ENCODE measurements at places on chromosomes 13 and 19.

GRCh38 chr19:41541990-41542584 lies 33.9 kb upstream of the CEACAM21 start:
- DNase-seq, result no peak

GRCh38 chr19:6772028-6772865 lies at the start of gene VAV1:
Gene VAV1 (plus strand): TSS chr19:6772708. CDS start chr19:6772808, 100 bp downstream.
- DNase-seq, result peak; percentile 55

GRCh38 chr13:80338781-80339562 lies 2.0 kb downstream of the SPRY2 start:
- DNase-seq, result peak; percentile 6

DNA sequence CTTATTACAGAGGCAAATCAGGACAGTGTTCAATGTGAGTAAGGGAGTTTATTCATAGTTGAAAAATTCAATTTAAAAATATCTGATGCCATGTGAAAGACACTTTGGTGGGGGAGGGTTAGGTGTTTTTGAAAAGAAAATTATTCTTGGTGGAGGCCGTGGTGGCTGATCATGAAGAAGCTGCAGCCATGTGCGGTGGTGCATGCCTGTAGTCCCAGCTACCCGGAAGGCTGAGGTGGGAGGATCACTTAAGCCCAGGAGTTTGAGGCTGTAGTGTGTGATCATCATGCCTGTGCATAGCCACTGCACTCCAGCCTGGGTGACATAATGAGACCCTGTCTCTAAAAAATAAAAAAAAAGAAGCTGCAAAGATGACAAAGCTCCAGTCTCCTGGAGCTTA lies 28.6 kb downstream of the WDFY2 start:
- DNase-seq, result no peak

GRCh38 chr19:36236304-36236945 lies 21.5 kb downstream of the ZNF146 start:
- DNase-seq, result no peak

DNA sequence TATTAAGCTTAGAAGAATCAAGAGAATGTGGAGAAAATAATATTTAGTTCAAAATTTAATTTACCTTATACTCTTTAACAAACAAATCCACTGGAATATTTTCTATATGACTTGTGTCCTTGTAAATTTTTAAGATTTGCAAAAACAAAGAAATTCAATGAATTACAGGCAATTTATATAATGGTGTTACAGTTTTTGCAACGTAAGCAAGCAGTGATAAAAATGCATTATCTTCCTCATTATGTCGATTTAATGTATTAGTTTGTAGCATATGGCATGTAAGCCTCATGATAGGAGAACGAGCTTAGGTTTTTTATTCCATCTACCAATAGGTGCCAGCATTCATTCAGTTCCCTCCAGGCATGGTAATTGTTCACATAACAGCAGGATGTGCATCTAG lies 100.0 kb upstream of the PCDH9 start:
- DNase-seq, result no peak

DNA sequence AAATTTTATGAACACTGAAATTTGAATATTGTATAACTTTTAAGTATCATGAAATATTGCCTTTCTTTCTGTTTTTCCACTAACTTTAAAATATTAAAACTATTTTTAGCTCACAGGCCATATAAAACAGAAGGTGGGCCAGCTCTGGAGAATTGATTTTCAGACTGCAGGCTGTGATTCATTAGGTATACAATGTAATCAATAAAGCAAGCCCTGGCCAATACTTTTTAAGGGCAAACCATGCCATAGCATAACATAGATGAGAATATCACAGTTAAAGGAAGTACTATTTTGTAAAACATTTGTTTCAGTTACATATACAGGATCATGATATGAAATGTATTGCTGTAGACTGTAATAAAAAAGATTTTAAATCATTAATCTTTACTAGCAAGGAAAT lies 197.6 kb downstream of the MAB21L1 start:
- DNase-seq, result no peak

DNA sequence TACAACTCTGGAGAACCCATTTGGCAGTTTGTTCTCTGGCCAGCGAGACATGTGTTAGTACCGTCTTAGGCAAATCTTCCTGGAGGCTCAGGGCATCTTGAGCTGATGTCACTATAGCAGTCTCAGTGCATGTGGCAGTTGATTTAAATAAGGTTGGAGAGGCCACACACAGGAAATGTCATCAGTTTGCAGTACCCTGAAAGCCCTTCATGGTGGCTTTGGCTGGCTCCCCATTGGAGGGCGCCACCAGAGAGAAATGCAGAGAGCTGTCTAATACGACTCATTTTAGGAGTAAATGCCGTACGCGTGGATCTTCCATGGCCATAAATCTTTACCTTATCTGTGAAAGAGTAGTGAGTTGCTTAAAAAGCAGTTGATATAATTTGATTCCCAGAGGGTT lies 163.1 kb downstream of the STK24 start:
- no peak for DNase-seq

GRCh38 chr19:50654882-50655281 lies 5.6 kb downstream of the C19orf81 start:
- no peak for DNase-seq

DNA sequence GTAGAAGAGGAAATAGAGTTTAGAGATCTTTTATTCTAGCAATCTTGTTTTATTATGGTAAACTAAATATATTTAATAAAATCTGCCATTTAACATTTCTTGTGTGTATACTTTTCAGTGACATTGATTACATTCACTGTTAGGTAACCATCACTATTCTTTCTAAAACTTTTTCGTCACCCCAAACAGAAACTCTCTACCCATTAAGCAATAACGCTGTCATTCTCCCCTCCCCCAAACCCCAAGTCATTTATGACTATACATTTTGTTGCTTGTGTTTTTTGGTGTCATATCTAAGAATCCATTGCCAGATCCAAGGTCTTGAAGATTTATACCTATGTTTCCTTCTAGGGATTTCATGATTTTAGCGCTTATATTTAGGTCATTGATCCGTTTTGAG lies 10.6 kb downstream of the URI1 start:
- no peak for DNase-seq

DNA sequence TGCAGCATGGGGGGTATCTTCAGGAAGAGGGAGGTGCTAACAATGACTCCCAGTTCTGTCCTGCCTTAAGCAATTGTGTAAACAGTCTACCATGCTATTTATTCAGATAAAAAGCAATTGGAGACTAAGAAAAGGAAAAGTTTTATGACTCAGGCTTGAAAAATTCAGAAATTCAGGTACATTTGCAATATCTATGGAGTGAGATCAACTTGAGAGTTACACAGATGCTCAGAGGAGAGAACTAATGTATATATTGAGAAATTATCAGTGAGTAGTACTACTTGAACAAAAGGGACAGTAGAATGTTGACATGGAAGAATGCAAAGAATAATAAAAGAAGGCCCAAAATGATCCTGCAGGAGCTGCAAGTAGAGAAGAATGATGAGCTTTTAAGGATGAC lies 277.6 kb upstream of the DACH1 start:
- DNase-seq, result no peak

- no peak for DNase-seq
Measured at GRCh38 chr19:18502638-18503294, 19.1 kb downstream of the ELL start.

DNA sequence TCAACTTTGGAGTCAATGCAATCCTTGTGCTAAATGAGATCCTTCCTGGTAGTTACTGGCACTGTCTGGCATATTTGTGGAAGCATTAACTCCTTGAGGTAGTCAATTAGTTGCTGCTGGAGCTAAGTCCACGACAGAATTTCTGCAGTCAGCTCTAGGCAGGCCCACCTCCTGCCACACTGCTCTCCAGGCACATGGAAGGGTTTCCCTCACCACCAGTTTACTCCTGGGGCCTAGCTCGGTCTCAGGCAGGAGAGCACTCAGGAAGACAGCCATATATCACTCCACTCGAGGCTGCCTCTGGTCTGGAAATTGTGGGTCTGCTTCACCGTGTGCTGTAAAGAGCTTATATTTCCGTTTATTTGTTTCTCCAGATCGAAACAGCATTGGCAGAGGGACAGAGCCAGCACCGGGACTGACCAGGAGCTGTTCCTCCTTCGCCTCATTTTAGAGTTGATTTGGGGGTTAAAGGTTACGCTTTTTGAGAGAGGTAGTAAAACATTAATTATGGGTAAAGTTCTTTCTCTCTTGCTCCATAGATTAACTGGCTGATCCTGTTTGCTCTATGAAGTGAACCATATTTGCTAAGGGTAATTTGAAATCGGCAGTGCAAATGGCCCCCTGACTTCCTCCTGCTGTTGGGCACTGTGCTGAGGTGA lies 20.6 kb upstream of the GTF3A start:
- no peak for DNase-seq

- no peak for DNase-seq
Measured at GRCh38 chr13:32850316-32851052, 165.7 kb upstream of the KL start.

- DNase-seq, result no peak
Measured at GRCh38 chr13:74847966-74848365, 634.0 kb downstream of the TBC1D4 start.

GRCh38 chr13:109900320-109900719 lies 113.9 kb upstream of the IRS2 start:
- DNase-seq, result no peak

DNA sequence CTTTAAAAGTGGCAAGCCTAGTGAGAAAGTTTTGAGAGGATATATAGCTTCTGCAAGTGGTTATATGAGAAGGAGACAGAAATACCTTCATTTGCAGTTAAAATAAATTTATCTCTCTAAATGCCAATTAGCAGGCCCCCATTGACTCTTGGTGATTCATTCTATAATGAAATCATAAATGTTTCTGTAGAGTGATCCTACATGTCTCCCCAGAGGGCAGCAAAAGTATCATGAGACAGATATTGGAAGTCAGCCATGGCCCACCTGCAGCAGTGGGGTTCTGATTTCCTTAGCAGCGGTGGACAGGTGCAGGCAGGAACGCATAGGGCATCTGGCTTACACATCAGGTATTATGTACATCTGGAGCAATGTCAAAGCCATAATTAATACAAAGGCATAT lies 385.4 kb upstream of the SLC10A2 start:
- no peak for DNase-seq

- DNase-seq, result no peak
Measured at GRCh38 chr13:97018029-97018819, 23.9 kb upstream of the OXGR1 start.

- DNase-seq, result no peak
Measured at GRCh38 chr13:24616514-24616913, 63.7 kb upstream of the ATP12A start.

DNA sequence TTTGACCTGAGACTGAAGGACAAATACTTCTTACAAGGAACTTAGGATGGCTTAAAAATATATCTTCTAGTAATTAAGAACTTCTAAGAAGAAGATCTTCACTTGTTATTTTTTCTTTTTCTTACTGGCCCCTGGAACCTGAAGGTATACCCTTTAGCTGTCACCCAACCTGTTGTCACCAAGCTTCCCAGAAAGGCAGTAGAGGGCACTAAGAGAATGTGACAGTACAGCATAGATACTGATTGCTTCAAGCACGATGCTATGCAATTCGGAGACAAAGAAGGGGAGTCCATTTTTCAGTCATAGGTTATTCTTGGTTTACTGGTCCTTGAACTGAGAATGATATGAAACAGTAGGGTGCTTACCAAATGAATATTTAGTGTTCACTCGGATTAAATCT lies 208.3 kb upstream of the PCDH9 start:
- no peak for DNase-seq

GRCh38 chr19:51158474-51159129 lies 16.5 kb downstream of the SIGLEC7 start:
- DNase-seq, result no peak

DNA sequence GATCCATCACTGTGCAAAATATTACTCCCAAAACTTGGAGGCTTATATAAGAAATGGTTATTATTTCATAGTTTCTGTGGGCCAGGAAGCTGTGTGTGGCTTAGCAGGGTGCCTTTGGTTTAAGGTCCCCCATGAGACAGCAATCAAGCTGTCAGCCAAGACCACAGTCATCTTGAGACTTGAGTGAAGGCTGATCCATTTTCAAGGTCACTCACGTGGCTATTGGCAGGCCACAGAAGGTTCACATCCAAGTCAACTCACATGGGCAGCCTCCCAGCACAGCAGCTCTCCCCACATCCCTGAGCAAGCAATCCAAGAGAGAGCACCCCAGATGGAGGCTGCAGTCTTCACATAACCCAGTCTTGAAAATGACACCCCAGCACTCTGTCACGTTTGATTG lies 537.4 kb downstream of the MYO16 start:
- DNase-seq, result no peak

DNA sequence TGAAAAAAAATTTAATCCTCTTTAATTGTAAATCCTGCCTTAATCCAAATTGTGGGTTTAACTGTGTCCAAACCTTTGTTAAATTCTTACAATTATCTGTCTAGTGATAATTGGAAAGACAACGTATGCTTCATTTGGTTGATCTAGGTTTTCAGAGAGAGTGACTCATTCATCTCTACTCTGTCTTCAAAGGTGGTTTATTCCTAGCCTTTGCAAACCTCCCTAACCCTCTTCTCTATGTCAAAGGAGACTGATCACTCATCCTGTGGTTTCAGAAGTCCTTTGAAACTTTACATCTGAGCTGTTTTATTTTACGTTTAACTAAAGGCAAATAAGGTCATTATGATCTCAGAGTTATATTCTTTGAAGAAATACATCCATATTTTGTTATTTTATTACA lies 8.8 kb upstream of the OXGR1 start:
- DNase-seq, result no peak

GRCh38 chr13:109720758-109721184 lies 65.6 kb downstream of the IRS2 start:
- DNase-seq, result no peak

DNA sequence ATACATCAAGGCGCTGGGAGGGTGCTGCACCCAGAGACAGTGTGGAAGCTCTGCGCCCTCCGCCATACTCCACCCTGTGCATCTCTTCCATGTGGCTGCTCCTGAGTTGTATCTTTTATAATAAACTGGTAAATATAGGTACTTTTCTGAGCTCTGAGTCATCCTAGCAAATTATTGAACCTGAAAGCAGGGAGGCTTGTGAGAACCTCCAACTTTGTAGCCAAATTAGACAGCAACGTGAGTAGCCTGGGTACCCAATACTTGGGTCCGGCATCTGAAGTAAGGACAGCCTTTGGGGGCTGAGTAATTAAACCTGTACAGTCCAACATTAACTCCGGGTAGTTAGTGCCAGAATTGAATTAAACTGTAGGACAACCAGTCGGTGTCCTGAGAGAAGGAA lies 57.4 kb downstream of the RUBCNL start:
- no peak for DNase-seq

DNA sequence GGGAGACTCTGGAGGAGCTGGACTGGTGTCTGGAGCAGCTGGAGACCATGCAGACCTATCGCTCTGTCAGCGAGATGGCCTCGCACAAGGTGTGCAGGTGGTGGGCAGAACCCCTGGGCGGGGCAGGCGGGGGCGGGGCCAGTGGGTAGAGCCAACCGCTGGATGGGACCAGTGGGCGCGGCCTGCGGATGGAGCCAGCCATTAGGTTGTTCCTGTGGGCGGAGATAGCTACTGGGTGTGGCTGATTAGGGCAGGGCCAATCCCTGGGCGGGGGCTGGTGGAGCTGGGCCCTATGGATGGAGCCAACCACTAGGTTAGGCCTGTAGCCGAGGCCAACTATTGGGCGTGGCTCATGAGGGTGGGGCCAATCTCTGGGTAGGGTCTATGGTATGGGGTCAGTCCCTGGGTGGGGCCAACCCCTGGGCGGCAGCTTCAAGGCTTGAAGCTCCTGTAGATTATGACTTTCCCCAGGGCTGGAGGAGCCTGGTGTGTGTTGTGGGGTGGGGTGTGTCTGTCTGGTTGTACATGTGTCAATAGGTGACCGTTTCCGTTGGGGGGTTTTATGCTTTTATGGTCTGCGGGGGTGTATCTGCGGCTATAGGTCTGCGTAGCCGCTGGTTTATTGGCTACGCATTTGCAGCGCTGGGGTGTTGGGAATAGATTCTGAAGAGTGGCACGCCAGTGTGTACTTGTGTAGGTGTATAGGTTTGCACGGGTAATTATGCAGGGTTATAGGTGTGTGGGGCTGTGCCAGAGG lies 30.7 kb downstream of the PDE4A start:
- no peak for DNase-seq

Measured in esophagus squamous epithelium (tissue), 5 donors.